ENCODE measurements at places on chromosomes 3 and 15.

- DNase-seq = no peak
Observed at GRCh38 chr3:43910750-43911149, 220.0 kb downstream of the ABHD5 start.

DNA sequence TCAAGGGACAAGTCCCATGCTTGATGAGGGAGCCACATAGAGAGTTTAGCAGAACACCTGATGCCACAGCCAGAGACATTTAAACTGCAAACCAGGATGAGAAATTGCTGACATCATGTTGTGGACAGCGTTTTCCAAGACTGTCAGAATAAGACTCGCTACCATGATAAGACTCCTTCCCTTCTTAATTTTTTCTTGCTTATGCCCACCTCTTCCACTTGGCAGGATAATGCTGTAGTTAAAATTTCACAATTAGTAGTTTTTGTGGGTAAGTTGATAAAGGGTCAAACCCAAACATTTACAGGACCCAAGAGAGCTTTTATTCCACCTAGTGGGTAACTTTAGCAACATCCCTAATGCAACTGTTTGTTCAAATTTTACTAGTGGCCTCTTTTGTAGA lies 3.0 kb upstream of the PIAS1 start:
- no peak for DNase-seq

GRCh38 chr3:133457465-133458067 lies 57.7 kb downstream of the BFSP2 start:
- no peak for DNase-seq

DNA sequence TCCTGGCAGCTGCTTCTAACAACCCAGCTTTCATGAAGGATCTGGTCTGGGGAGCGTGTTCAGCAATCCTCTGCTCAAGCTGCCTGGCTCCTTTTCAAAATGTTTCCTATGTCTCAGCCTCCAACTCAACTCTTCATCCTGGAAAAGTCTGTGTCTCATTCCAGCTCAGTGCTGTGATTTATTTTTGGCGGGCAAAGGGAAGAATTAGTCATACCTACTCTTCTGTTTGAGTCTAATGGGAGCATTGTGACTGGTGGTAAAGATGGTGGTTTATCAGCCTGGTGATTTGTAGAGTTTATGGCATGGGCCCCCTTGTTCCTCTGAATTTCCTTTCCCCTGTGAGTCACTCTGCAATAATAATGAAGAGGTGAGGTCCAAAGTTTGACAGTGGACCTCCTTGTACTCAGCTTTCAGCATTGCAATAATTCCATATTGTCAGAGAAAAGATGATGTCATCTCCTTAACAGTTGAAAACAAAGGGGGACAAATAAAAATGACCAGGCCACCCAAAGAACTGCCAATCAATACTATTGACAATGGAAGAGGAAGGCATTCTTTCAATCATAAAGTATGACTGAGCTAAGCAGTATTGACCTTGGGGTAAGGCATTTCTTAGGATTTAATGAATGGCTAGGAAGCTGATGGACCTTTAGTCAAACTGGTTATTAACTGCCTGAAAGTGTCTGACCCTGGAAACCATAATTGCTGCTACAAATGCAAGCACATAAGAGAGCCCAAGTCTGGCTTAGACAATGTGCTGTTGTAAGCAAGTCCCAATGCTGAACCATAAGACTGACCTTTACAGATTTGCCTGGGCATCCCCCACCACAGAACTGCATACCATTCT lies 204.7 kb upstream of the MCTP2 start:
- DNase-seq = no peak

DNA sequence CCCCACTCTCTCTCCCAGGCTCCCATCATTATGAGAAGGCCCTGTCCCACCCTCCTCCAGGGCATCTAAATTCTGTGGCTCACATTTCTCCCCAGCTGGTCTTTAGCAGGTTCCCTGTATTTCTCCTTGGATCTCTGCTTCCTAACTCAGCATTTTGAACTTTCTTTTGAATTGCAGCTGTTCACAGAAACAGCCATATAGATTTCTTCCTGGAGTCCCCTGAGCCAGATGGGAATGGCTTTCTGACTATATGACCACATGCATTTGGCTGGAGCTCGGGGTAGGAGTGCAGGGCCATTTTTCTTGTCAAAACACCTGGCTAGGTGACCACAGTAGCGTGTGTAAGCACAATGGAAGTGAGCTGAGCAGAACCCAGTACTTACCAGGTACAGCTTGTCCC lies 22.0 kb downstream of the RBP2 start:
- DNase-seq = no peak

Data from stimulated activated CD4-positive, alpha-beta T cell treated with anti-CD3 and anti-CD28 coated beads, Interleukin-1b, Interleukin-23, amount 100 ng/mL, for 24 hours (primary cell).